ENCODE measurements at places on chromosomes 6 and 20.

- no peak for DNase-seq
Observed at GRCh38 chr6:41712651-41713103, 22.7 kb downstream of the TFEB start.

GRCh38 chr20:22506827-22507226, 77.5 kb downstream of the FOXA2 start:
- DNase-seq = no peak

GRCh38 chr6:28380381-28380780, 19.2 kb downstream of the ZSCAN12 start:
- DNase-seq = no peak

DNA sequence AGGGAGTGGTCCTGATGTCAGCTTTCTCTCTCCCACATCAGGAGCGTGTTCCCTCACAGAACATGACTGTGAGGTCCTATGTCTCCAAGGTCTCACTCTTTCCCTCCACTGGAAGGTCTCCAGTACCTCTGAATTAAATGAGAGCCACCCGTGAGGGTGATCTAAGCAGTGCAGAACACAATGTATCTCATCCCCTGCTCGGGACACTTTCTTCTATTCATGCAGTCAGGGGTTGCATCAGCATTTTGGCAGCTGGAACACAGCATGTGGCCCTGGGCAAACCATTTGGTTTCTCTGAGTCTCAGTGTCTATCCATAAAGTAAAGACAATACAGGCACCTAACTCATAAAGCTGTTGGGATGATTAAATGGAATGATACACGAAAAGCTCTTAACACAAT, 34.2 kb downstream of the MAFB start:
- DNase-seq = no peak

GRCh38 chr20:59207742-59208357, 44.2 kb downstream of the ZNF831 start:
- peak; percentile 57 for DNase-seq

GRCh38 chr20:63639093-63639975, 12.4 kb upstream of the GMEB2 start:
- peak; percentile 51 for DNase-seq

- DNase-seq = no peak
Observed at GRCh38 chr6:113488061-113488460, 369.1 kb upstream of the MARCKS start.

DNA sequence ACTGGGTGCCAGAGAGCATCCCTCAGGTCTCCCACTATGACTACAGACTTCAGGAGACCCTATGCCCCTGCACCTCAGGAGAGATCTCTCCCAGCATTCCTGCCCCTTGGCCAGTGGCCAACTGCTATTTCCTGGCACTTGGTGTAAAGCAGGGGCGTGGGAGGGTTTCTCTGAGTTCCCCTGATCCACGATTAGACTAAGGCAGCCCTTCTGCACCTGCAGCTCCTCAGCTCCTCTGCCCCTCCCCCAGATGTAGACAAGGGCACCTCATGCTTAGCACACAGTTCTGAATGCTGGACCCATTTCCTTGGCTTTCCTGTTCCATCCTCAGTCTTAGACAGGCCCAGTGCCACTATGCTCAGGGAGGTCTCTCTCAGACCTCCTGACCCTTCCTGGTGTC, 28.6 kb downstream of the EDN1 start:
- DNase-seq = no peak

DNA sequence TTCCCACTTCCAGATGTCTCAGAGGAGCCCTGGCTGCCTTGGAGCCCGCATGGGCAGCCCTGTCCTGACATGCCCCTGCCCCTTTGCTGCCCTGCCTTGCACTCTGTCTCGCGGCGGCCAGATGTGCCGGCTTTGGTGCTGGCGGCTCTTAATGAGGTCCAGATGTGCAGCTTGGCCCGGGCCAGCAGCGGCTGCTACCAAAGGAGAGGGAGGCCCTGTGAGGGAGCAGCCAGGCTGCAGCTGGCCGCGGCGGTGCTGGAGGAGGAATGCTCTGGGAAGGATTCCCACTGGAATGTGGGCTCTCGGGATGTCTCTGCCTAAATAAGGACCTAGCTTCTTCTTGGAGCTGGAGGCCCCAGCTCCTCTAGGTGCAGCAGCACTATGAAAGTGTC, 72.4 kb downstream of the FGD2 start:
- DNase-seq = no peak

DNA sequence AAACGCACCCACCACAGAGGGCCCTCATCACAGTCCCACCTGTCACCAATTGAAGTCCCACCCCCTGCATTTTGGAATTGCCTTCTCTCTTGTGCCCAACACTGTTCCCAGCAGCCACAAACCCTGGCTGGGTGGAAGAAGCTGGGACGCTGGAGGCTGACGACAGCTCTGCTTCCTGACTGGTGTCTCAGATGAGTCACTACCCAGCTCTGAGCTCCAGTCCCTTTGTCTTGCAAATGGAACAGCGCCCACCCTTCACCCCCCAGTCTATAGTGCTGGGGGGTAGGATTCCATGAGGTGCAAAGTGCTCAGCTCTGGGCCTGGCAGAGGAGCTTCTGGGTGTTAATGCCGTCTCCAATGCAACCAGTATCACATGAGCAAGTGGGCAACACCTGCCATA, 85.3 kb downstream of the DLGAP4 start:
- no peak for DNase-seq

DNA sequence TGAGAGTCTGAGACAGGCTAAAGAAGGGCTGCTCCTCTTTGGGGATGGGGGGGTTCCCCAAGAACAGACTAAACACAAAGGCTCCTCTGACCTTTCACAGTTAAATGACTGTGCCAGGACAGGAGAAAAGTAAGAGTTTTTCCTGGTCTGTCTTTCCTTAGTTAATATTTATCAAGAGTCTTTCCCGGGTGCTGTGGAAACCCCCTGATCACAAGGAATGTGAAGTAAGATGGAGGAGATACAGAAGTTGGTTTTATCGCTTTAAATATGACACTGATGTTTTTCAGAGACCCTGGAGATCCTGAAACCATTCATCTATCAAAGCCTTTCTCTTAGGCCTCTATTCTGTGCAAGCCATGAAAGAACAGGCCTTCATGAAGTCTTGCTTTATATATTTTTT, 105.8 kb downstream of the RNF144B start:
- DNase-seq = no peak

DNA sequence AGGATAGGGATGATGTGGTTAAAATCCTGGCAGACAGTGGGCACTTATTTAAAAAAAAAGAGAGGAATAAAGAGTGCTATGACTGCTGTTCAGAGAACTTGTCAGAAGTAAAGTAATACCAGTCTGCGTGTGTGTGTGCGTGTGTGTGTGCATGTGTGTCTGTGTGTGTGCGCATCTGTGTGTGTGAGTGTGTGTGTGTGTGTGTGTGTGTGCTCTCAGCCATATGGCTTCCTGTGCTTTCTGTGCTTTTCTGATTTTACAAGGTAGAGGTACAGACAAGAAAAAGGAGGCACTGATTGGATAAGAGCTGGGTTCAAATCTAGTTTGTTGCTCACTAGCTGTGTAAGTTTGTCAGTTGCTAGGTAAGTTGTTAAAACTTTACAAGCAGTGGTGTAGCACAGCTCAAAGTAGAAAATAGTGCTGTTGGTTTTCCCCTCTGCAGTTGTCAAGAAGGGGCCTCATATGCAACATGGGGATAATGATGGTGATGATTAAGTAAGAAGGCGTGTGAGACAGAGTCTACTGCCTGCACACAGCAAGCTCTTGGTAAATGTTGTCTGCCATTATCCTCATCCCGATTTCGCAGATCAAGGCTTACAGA, 155.3 kb upstream of the ZNF217 start:
- no peak for DNase-seq

- DNase-seq = no peak
Observed at GRCh38 chr20:23129266-23129665, 43.1 kb upstream of the CD93 start.

- no peak for DNase-seq
Observed at GRCh38 chr20:56202493-56203077, 45.9 kb upstream of the MC3R start.

DNA sequence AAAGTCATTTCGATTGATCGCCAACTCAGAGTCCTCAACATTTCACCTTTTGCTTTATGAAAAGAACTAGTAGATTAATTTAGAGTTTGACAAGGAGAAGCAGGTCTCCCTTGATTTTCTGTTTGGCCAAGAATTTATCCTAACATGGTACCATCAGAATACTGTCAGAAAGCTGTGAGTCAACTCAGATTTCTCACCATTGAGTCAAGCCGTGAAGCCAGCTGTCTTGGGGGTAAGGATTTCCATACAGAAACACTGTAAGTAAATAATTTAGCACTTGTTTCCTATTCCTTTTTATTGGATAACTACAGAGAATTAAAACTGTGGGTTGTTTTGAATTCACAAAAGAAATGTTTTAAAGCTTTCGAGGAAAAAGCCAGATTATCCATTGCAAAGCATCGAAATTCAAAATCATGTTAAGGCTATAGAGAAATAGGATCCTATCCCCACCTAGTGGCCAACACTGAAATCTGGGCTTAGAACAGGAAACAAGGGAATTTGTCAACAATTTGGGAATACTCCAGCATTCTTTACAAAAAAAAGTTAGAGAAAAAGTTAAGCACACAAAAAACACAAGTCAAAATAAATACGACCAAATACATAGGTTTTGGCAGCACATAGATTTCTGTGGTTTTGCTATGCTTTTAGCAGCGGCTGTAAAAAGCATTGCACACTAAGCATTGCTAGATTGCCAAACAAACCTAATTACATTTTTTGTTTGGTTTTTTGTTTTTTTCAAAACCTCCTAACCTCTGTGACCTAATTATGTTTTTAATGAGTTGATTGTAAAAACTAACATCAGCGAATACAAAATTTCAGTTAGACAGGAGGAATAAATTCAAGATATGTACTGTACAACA, 44.2 kb downstream of the COL11A2 start:
- no peak for DNase-seq

DNA sequence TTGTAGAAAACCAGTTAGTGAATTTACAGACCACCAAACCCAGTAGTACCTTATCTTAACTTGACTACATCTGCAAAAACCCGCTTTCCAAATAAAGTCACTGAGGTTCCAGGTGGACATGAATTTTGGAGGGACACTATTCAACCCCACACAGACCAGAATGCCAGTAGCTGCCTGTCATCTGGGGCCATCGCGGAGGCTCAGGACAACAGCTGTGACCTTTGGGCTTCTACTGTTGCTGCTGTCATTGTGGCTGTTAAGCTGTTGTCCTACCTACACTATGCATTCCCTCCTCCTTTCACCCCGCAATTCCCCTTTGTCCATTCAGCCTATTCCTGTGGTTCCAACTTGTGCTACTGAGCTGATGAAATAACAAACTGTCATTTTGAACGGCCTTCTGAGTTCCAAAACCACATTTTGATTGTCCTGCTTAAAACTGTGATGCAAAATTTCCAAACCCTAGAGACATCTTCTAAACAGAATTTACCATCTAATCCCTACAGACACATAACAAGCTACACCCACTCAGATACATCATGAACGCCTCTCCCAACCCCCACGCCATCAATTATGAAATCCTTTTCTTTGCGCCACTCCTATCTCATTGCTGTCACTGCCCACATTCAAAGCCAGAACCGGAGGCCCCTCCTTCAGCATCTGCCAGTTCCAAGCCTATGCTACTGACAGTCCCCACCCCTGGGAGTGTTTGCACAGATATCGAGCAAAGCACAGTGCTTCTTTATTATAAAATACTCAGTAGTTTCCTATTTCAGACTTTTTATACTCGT, 125.0 kb downstream of the C6orf118 start:
- no peak for DNase-seq

DNA sequence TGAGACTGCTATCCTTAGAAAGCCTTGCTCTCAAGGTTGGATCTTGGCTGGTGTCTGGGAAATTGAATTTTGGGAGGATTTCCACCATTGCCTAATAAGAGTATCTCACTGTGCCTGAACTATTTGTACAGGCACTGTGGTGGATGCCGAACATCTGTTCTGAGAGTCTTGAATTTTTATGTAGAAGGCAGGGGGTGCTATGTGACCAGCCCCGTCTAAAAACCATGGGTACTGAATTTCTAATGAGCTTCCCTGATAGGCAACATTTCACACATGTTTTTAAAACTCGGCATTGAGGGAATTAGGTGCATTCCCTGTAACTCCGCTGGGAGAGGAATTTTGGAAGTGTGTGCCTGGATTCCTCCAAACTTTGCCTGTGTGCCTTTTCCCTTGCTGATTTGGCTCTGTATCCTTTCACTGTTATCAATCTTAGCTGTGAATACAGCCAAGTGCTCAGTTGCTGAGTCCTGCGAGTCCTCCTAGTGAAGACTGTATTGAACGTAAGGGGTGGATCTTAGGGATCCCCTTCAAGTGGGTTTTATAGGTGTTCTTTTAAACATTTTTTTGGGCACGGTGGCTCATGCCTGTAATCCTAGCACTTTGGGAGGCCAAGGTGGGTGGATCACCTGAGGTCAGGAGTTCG, 27.6 kb upstream of the SCAF8 start:
- DNase-seq = no peak

DNA sequence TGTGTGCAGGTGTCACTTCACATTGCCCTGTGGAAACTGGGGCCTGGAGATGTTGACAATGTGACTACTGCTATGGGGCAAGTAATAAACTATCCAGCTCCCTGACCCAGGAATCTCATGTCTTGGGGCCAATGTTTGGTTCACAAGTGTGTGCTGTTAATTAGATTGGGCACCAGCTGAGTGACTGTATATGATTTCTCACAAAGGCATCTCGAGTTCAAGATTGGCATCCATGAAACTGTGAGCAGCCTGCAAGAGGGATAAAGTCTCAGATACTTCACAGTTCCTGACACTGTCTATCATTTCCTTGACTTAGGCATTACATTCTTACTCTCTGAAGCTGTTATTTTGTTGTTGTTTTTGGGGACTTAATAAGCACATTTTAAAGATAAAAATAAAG, 264.0 kb downstream of the PRKN start:
- DNase-seq = no peak

DNA sequence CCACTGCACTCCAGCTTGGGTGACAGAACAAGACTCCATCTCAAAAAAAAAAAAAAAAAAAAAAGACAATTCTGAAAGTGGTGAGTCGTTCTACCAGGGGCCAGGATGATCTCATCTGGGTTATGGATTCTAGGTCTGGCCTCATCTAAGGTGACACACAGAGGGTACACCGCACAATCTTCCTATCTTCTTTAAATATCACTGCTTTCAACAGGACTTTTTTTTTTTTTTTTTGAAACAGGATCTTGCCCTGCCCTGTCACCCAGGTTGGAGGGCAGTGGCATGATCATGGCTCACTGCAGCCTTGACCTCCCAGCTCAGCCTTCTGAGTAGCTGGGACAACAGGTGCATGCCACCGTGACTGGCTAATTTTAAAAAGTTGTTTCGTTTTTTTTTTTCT, 67.7 kb downstream of the SLC16A10 start:
- no peak for DNase-seq

- no peak for DNase-seq
Observed at GRCh38 chr6:13763740-13764381, 50.5 kb downstream of the MCUR1 start.

DNA sequence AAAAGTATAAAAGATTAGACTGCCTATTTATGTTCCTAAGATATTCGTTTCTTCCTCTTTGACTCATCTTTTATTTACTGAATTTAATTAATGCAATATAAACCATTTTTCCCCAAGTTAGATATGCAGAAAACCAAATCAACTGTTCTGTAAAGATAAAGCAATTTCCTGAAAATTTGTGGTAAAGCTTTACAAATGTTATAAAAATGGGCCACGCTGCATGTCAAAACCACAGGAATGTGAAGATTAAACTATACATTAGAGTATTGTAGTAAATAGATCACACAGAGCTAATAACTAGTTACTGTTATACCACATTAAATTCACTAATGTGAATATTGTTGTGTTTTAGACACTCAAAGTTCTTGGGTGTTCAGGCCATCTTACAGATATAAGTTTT, 83.4 kb downstream of the OPN5 start:
- DNase-seq = no peak

GRCh38 chr6:5205877-5206850, 54.6 kb downstream of the LYRM4 start:
- DNase-seq = no peak
